ENCODE measurements at places on chromosomes 7 and 10.

DNA sequence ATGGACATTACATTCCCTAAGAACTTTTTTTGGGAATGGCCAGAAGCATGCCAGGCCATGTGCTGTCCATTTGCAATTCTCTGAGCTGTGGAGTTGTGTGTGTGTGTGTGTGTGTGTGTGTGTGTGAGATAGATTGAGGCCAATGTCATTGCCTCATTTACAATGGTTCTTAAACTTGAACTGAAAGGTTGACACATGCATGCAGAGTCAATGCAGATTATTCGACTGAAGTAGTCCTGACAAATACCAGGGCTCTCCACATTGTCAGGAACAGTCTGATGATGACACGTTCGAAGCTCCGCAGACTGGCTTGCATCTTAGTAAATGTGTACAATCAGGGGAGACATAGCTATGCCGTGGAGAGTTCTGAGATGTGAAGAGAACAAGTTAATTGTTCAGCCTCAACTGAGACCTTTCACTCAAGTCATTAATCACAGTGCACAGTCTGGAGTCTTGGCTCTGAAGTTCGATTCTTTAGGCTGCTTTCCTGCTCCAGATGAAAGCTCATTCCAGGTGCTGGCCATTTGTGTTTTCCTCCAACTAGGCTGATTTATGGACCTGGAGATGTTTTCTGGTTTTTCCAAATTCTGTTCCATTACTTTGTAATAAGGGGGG, 921.9 kb downstream of the LRMDA start:
- no peak for DNase-seq

DNA sequence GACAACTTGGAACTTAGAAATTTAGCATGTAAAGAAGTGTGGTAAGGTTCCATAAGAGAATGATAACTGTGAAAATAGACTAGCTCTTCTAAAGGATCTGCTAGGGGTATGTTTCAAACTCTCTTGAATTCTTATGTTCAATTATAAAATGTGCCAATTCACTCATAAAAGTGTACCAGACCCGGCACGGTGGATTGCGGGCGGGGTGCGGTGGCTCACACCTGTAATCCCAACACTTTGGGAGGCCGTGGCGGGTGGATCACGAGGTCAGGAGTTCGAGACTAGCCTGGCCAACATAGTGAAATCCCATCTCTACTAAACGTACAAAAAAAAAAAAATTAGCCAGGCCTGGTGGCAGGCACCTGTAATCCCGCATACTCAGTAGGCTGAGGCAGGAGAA, 105.4 kb upstream of the CAV2 start:
- no peak for DNase-seq

DNA sequence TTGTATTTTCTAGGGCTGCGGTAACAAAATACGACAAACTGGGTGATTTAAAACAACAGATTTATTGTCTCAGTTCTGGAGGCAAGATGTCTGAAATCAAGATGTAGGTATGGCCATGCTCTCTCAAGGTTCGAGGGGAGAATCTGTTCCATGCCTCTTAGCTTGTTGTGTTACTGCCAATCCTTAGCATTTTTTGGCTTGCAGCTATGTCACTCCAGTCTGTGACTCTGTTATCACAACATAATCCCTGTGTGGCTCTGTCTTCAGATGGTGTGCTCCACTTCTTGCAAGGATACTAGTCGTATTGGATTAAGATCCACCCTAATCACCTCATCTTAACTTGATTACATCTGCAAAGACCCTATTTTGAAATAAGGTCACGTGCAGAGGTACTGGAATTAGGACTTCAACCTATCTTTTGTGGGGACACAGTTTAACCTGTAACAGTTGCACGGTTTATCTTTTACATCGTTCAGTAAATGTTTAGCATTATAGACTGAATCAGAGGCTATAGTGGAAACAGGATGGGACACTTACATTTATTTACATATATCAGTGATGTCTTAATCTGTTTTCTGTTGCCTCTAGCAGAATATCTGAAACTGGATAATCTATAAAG, 3.1 kb downstream of the C1GALT1 start:
- no peak for DNase-seq

DNA sequence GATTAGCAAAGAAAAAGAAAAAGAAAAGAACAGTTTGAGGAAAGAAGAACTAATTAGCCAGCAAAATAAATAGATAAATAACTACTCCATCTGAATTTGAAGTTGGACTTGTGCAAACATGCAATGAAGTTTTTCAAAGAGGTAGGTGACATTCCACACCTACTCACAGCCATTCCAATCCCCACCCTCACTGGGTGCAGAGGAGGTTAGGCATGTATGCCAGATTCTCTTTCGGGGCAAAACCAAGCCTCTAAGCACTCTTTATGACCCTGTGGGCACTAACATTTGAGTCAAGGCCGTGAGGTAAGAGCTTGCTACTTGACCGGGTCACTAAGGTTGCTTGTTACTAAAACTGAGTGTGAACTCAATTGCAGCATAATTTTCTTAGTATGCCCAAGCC, 108.4 kb upstream of the SEMA3A start:
- no peak for DNase-seq

GRCh38 chr10:24215196-24215595, 6.3 kb downstream of the KIAA1217 start:
- no peak for DNase-seq

- DNase-seq, result no peak
These were observed 443.0 kb upstream of the MKI67 start for GRCh38 chr10:128568990-128569945.

DNA sequence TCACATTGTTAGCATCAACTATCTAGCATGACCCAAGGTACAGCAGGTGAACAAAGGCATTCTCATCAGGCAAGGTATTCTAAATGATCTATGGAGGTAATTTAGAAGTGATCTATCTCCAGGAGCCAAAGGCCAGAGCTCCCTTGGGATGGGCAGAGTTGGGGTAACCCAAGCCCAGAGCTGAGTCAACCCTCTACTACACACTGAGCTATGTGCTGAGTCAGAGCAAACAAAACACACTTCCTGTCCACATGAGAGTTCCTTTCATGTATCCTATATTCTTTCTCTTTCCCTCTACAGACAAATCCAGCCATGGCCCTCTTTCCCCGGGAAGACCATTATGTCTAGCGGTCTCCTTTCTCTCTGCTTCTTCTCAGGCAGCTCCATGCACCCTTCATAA, 68.2 kb upstream of the AGK start:
- no peak for DNase-seq

- no peak for DNase-seq
These were observed 1196.9 kb downstream of the SORCS3 start for GRCh38 chr10:105837951-105838350.

DNA sequence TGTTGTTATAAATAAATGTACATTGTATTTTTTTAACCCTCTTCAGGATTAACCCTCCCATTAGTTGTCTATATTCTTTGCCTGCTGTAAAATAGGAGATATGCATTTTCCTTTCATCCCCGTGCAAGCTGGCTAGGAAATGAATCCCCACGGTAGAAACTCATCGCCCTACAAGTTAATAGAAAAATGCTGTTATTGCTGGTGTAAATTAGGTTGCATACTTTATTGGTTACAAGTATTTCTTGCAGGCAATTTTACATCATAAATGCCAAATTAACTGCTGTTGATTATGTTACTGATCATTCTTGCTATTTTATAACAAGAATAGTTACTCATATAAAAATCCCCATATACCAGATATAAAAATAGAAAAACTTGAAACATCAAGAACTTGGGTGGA, 454.2 kb upstream of the KLF6 start:
- DNase-seq, result no peak

GRCh38 chr7:46109437-46109836, 188.4 kb upstream of the IGFBP3 start:
- DNase-seq, result no peak

DNA sequence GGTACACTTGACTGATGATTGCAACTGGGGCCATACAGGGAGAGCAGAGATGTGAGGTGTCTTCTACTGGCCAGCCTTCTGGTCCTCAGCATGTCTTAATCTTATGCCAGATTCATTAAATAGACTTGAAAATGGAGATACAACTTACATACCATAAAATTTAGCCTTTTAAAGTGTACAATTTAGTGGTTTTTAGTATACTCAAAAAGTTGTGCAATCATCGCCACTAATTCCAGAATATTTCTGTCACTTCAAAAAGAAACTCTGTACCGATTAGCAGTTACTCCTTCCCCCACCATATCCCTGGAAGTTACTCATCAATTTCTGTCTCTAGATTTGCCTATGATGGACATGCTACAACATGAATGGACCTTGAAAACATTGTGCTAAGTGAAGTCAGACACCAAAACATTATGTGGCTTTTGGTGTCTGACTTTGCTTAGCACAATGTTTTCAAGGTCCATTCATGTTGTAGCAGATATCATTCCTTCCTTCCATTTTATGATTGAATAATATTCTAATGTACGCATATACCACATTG, 53.0 kb downstream of the SH2D4B start:
- DNase-seq, result no peak

DNA sequence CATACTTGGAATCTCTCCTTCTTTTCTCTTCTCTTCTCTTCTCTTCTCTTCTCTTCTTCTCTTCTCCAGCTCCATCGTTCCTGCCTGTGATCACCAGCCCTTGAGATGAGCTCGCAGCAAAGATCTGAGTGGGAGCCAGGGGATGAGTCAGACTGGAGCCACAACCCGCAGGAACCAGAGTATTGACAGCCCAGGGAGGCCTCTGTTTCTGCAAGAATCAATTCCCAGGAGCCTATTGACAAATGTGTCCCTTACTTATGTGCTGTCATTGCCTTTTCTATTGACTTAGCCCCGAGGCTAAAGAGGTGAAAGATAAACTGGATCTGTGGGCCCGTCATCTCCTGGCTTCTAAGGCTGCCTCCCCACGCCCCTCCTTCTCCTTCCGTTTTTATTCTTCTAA, 13.1 kb upstream of the HABP2 start:
- no peak for DNase-seq

DNA sequence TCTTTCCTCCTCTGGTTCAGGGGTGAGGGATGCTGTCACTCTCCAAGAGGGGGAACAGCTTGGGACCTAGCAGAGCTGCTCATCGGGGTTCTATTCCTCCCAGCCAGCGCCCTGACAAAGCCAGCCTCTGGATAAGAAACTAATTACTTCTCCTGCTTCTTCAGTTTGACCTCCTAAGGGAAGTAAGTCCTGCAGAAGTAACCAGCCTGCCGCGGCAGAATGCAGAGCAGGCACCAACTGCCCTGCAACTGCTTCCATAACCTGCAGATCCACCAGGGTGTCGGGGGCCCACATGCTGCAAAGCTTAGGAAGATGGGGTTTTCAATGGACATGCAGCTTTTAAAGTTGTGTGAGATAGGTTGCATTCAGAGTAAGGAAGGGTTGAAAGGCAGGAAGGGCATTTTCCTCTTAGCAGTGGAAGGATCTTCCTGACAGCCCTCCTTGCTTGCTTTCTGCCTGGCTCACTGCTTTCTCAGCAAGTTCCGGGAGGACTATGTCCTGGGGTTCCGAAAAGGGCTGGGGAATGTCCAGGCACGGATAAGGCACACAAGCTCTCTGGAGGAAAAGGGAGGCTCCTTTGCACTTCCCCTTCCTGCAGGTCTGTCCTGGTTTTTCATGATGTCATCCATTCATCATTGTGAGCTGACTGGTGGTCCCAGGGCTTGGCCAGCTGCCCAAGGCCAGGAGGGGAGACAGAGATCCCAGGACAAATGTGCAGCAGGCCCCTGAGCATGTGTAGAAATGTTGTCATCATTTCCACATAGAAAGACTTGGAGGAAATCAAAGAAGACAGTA, 24.3 kb upstream of the CALU start:
- no peak for DNase-seq

- no peak for DNase-seq
These were observed 983.0 kb downstream of the SORCS1 start for GRCh38 chr10:106181501-106181900.

GRCh38 chr10:70540089-70540788, 61.7 kb downstream of the PALD1 start:
- no peak for DNase-seq

DNA sequence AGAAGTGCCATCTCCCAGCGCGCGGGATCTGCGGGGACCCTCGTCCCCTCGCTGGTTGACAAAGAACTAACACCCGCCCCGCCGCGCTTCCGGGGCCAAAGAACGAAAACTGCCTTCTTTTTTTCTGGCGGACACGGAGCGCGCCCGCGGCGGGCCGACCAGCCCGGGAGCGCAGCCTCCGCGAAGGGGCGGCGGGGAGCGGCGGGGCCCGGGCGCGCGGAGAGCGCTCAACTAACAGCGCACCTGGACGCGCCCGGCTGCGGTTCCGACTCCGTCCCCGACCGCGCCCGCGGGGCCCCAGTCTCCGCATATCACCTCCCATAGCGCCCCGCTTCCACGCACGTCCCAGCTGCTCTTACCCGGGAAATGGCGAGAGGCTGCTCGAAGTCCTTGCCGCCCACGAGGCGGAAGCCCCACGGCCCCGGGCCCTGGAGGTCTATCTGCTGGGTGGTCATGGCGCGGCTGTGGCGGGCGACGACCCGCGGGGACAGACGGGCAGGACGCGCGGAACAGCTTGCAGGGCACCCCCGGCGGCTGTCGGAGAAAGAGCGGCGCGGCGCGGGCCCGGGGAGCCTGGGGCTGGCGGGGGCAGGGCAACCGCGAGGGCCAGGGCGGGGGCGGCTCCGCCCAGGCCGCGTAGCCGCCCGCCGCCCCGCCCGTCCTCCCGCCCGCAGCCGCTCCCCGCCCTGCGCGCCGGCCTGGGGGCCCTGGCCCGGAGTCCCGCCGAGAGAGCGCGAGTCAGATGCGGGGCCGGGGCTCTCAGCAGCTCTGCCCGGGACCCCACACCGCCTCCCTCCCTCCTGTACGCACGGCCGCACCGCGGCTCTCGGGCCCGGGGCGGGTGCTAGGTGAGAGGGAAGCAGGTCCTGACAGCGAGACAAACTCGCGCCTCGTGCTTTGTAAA, at the start of gene PDLIM1:
PDLIM1 (minus strand) TSS at position 543 of the 904 bp plus-strand sequence; CDS start at position 455, 88 bp downstream.
- peak; percentile 96 for DNase-seq

DNA sequence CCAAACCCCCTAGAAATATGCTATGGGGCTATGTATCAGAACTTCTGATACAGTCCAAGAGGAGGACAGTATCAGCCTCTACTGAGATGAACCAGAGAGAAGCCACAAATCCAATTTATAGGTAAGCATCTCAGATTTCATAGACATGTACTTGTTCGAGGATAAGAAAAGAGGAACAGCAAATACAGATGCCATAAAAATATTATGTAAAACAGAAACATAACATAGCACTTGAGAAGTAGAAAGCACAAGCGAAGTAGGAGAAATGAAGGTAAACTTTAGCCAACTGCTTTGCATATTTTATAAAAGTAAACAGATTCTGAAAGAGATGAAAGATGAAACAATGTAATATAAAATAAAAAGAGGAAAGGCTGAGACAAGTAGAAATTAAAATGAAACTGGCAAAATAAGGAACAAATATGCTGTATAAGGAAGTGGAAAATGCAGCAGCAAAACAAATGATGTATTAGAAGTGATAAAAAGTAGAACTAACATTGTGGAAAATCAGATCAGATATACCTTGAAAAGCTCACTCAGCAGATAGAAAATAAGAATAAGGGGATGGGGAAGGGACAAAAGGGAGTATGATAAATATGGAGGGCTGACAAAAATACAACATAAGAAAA, 135.1 kb downstream of the SKAP2 start:
- no peak for DNase-seq

GRCh38 chr10:133400624-133401424, 6.9 kb downstream of the MTG1 start:
- DNase-seq, result no peak

All from pancreas (tissue), 10 donors.